ENCODE measurements at places on chromosomes 6 and 20.
A peak's percentile ranks its signal among the peaks of the same experiment; 100 is the strongest.

GRCh38 chr6:140909156-140909555 is 1223.6 kb upstream of the GJE1 start:
- DNase-seq, result no peak

DNA sequence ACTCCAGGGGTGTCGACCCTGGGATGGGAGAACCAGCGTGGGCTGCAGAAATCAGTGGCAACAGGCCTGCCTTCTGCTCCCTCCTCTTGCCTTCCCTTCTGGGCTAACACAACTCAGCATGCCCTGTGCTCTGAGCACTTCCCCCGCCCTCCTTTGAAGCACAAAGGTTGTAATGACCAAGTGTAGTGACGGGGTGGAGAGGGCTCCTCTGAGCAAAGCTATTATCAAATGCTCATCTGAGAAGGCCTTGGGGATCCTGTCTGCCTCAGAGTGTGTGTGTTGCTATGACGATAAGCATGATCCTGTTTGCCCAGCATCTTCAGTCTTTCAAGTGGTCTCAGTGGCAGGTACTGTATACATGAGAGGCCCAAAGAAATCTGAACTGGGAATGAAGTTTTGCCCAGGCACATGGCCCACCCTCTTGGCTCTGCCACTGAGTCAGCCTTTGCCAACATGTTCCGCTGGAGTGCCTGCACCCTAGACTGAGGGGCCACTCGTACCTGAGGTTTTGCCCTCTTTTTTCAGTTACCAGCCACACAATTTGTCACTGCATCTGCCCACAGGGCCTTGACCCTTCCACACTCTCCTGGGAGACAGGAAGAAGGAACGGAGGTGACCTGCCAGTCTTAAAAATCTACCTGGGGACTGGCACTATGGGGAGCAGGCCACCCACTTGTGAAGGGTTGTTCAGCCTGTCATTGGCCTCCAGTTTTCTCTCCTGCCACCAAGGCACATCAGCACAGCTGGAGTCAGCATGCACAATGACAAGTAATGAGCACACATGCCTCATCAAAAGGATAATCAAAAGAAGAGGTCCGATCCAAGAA is 74.5 kb downstream of the GFOD1 start:
- peak; percentile 29 for DNase-seq

- DNase-seq, result no peak
Measured at GRCh38 chr6:51257938-51258337, 439.3 kb downstream of the TFAP2B start.

DNA sequence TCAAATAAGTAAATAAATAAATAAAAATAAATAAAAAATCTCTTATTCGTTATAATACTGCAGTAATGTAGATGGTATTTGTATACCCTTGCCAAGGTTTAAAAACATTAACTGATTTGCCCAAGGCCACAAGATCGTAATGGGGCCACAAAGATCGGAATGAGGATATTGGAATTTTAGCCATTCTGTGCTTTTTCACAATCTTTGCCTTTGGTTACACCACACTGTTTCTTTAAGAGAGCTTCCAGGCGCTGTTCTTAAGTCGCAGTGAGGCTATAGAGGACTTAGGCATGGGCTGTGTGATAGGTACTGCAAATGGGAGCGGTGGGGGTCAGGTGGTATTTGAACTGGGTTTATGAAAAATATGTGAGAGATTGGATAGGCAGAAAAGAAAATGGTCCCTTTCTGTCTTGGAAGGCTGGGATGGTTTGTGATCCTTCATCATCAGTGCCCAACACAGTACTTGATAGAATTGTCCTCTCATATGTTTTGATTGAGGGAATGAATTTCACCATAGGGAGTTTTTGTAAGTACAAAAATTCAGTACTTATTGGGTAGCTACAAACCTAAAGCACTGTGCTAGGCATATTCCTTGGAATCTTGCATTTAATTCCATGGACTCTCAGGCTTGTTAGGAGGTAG is 1.4 kb downstream of the NUS1 start:
- DNase-seq, result no peak

DNA sequence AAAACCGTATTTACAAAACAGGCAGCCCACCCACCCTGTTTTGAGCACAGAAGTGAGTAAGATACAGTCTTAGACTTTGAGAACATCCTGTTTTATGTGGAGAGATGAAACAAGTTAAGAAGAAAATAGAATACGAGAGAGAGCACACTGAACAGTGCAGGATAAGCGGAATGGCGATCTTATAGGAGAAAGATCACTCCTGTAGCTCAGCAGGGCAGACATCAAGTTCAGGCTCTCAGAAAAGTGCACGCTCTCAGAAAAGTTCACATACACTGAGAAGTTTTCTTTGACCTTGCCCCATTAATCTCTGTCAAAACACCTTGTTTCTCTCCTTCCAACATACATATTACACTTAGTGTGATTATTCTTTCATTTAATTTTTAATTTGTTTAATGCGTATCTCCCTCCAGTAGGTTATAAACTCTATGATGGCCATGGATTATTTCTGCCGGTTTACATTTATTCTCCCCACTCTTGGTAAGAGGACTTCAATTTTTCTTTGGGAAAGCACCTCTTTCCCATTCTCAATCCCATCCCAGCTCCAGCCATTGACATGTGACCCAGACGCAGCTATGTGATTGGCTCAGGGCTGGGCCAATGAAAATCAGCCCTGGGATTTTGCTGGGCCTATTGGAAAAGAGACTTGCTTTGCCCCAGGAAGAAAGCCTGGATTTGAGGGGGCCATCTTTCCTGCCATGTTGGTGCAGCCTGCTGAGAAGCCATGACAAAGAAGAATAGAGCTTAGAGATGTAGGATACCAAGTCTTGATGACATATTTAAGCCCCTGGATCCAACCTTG is 16.2 kb downstream of the KCNB1 start:
- no peak for DNase-seq

GRCh38 chr6:154448448-154449096 is 61.9 kb downstream of the CNKSR3 start:
- no peak for DNase-seq

- DNase-seq, result no peak
Measured at GRCh38 chr20:63223121-63223825, 7.3 kb upstream of the YTHDF1 start.

DNA sequence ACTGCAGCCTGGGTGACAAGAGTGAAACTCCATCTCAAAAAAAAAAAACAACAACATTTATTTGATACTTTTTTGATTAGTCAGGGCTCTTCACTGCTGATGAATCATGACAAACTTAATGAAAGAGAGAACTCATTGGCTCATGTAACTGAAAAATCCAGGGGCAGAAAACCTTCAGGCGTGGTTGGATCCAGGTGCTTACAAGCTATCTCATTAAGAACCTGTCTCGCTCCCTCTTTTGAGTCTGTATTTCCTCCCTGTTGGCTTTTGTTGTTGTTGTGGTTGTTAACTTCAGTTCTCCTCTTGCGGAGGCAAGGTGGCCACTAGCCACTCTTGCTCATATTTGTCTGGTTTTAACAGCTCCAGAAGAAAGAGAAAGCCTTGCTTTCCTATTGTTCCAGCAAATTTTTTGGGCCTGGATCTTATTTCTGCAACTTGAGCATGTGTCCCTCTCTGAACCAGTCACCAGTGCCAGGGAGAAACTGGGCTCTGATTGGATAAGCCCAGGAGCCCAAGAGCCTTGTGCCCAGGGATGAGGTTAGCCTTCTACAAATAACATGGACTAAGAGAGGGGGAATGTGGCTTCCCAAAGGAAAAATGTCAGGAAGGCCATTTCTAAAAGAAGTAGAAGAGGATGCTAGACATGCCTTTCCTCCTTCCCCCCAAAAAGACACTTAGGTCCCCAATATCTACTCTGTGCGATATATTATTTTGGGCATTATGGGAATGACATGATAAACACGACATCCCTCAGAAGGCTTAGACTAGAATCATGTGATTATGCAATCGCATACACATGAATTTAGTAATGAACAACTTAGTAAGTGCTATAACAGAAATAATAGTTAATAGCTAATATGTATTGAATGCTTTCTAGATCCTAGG is 64.5 kb downstream of the PHACTR2 start:
- DNase-seq, result no peak

GRCh38 chr6:125918681-125919566 is 37.6 kb upstream of the HINT3 start:
- no peak for DNase-seq

DNA sequence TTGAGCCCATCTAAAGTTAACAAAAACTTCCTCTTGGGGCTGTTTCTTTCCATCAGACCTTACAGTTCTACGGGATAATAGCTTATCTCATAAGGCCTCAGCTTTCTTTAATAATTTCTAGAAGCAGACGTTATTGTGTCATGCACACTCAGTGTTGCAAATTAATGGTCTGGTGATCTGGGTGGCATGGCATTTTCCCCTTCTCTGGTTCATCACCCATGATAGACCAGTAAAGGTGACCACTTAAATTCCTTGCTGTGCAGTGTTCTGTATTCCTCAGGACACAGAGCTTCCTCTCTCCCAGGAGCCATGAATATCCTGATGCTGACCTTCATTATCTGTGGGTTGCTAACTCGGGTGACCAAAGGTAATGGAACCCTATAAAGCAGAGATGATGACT is at the start of gene DEFB125:
Gene DEFB125, plus strand, starts transcription at position 272 of the 400 bp plus-strand sequence. Its CDS starts 38 bp downstream, at position 310.
- DNase-seq, result no peak

GRCh38 chr6:63278916-63279315 is 40.9 kb downstream of the LGSN start:
- DNase-seq, result no peak

- no peak for DNase-seq
Measured at GRCh38 chr20:51440589-51440988, 101.9 kb downstream of the NFATC2 start.

- no peak for DNase-seq
Measured at GRCh38 chr6:27059621-27060425, 187.7 kb upstream of the PRSS16 start.

GRCh38 chr6:20438462-20439070 is 36.9 kb downstream of the E2F3 start:
- DNase-seq, result no peak

- DNase-seq, result no peak
Measured at GRCh38 chr6:167415441-167415961, 90.6 kb downstream of the TTLL2 start.

GRCh38 chr6:139482287-139482686 is 107.8 kb upstream of the CITED2 start:
- no peak for DNase-seq

- no peak for DNase-seq
Measured at GRCh38 chr6:107695061-107695720, 128.9 kb downstream of the SCML4 start.

- DNase-seq, result no peak
Measured at GRCh38 chr6:164308339-164308738, 893.8 kb downstream of the QKI start.

- no peak for DNase-seq
Measured at GRCh38 chr6:1491591-1492319, 102.4 kb downstream of the FOXF2 start.

- no peak for DNase-seq
Measured at GRCh38 chr6:159807150-159807858, 7.2 kb downstream of the PNLDC1 start.

DNA sequence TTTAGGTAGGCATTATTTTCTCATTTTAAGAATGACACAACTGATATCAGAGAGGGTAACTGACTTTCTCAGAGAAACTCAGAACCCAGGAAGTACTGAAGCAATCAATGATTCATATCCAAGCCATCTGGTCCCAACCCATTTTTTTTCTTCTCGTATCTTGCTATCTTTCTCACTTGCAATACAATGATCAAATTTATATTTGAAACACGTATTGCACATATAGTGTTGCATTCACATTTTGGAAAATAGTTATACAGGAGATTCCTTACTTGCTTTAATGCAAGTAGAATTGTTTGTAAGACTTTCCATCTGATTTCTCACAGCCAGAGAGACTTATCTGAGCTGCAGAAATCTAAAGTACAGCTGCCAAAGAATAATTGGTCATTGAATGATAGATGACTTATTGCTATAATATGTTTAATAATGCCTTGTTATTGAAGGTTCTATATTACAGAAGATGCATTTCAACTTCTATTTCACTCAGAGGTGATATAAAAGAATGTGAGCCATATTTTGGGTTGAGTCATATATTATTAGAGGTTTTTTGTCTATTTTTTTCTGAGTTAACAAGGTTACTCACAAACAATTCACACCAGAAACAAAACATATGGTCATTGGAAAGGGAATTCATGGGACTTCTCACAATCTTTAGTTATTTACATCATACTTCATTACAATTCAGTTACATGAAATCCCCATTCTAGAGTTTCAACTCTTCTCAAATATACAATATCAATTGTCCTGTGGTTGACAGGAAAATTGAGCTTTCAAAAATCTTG is 337.5 kb upstream of the CITED2 start:
- no peak for DNase-seq

DNA sequence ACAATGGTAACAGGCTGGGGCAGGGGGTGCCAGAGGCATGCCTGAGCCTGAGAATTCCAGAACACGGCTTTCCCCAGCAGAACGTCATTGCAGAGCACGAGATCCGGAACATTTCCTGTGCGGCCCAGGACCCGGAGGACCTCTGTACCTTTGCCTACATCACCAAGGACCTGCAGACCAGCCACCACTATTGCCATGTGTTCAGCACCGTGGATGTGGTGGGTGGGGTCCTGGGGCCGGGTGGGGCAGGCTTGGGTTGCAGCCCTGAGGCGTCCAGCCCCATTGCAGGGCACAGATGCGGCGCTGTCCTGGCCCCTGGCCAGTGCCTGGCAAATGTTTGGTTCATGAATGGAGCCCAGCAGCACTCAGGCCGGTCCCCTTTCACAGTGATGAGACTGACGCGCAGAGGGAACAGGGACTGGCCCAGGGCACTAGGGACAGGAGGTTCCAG is 57.1 kb downstream of the TCP11 start:
- DNase-seq, result no peak

GRCh38 chr6:71463061-71463460 is 174.4 kb downstream of the OGFRL1 start:
- no peak for DNase-seq

- no peak for DNase-seq
Measured at GRCh38 chr20:24998631-24999445, 6.3 kb upstream of the APMAP start.

DNA sequence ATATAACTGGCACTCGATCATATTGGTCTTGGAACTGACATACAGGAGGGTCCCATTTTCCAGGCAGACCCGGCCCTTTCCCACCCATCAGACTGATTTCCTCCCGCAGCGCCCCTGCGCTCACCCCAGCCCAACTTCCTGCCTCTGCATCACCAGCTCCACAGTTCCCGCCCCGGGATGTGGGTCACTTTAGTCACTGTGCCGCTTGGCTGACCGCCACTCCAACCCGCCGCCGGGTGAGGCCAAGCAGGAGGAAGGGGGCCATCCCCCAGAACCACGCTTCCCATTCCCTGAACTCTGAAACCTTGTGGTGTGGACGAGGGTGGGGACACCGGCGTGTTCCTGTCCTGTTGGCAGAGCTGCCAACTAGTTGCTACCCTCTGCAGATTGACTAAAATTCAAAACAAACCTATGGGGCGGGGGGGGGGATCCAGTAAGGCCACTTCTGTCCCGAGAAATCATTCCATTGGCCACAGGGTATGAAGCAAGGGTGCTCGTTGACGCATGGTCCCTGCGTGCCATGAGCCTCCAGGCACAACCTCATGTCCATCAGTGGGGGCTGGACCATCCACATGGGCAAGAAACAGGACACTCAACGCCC is 12.3 kb downstream of the TGM2 start:
- DNase-seq, result no peak

Data from NCI-H187 (cell line).